ENCODE measurements at places on chromosomes 6 and 20.

GRCh38 chr6:3312604-3313231, 54.0 kb downstream of the PSMG4 start:
- DNase-seq, result no peak

DNA sequence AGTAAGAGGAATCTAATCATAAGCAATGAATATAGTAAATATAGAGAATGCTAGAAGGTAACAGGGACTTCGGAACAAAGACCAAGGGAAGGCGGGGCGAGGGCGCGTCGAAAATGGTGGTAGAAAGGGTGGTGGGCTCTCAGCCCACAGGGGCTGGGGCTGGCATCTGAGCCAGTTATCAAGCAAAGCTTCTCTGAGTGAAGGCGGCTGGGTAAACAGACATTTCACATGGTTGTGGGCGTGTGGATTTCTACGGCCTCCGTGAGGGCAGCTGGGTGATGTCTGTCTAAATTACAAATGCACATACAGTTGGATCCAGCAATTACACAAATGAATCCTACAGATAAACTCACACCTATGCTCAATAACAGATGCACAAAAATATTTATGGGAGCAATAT, 56.6 kb downstream of the TOX2 start:
- DNase-seq, result no peak

- DNase-seq, result no peak
Measured at GRCh38 chr6:165552248-165552736, 110.7 kb downstream of the PDE10A start.

- DNase-seq, result no peak
Measured at GRCh38 chr6:36800223-36801076, 38.8 kb downstream of the CPNE5 start.

GRCh38 chr6:11766589-11767450, 11.8 kb downstream of the ADTRP start:
- no peak for DNase-seq

GRCh38 chr20:44856856-44857448, 28.6 kb upstream of the YWHAB start:
- no peak for DNase-seq

DNA sequence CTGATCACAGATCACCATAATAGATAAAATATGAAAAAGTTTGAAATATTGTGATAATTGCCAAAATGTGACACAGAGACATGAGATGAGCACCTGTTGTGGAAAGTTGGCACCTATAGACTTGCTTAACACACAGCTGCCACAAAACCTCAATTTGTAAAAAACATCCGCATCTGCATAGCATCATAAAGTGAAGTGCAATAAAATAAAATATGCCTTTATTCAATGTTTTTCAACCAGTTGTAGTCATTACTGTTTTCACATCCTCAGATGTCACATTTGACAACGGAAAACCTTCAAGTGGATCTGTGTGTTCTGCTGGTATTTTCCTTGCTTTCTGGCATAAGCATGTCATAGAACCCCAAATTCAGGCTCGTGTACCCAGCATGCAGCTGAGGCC, 50.2 kb upstream of the IFNGR1 start:
- no peak for DNase-seq

DNA sequence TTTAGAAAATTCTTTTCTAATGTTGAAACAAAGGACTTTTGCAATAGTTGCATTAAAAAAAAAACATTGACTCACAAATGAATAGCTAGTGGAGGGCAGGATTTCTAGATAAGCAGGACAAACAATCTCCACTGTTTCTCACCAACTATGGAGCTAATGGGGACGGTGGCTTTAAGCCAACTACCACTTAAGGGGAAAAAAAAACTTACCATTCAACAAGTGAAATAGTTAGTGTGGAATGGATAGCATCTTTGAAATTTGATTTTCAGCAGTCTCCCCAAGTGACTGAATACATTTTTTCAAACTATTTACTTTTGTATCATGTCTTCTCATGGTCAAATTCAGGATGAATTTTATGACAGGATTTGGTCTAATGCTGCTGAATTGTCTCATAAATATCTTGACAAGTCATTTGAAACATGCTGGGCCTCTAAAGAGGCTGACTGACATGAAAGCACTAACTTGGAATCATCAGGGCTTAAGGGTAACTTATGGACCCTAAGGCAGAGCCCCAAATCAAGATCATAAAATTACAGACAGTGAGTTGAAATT, 100.5 kb downstream of the EYA4 start:
- DNase-seq, result no peak

Data from GM13977 (cell line).